Esophagus squamous epithelium (tissue), 5 donors: ENCODE measurements at places on chromosomes 16 and 17. TPM values are rescaled to one million over a fixed set of nuclear protein-coding genes. Genes with fewer than 3 reads are reported as not detected.

- no peak for DNase-seq
Observed at GRCh38 chr16:4347765-4348509, 3.2 kb downstream of the PAM16 start.

GRCh38 chr16:84567286-84567962 is 50.5 kb downstream of the COTL1 start:
- no peak for DNase-seq

DNA sequence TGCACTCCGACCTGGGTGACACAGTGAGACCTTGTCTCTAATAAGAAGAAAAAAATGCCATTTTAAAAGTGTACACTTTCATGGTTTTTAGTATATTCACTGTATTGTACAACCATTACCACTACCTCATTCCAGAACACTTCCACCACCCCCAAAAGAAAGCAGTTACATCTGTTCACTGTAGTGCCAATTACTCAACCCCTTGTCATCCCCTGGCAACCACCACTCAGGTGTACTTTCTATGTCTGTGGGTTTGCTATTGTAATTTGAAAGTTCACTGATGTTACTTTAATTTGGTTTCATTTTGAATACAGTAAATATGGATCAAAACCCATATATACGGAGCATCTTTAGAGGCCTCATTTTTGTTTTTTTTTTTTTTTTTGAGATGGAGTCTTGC is 6.1 kb downstream of the ZG16 start:
- DNase-seq = no peak

Gene SLC25A39
- 118 TPM for total RNA-seq

DNA sequence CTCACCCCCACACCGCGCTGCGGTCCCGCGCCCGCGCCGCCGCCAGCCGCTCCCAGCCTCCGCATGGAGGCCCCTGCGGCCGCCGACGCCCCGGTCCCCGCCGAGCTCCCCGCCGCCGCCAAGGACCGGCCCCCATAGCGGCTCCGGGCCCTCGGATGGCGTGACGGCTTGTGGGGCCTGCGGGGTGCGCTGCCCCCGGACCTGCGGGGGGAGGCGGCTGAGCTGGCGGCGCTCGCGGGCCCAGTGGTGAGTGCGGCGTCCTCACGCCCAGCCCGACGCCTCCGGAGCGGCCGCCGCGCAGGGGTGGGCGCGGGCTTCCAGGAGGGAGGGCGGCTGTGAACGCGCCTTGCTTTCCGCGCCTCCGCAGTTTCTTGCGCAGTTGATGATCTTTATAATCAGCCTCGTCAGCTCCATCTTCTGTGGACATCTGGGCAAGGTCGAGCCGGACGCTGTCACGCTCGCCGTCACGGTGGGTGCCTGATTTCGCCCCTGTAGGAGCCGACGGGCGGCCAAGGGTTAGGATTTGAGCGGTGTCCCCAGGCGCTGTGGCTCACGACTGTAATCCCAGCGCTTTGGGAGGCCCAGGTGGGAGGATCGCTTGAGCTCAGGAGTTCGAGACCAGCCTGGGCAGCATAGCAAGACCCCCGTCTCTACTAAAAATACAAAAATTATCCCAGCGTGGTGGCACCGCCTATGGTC is 46.4 kb downstream of the SLC47A1 start:
- DNase-seq = no peak

Gene CCL17
- 0.64 TPM for total RNA-seq

Gene AATF
- total RNA-seq = 22.4 TPM

- DNase-seq = no peak
Observed at GRCh38 chr17:42112552-42113176, at the start of gene DHX58. Gene DHX58, minus strand, starts transcription at chr17:42112714. Its CDS starts 822 bp downstream, at chr17:42111892.

GRCh38 chr17:3610523-3610922 is 1.3 kb upstream of the TRPV1 start:
- DNase-seq = no peak

- DNase-seq = no peak
Observed at GRCh38 chr16:65515193-65515592, 393.3 kb upstream of the CDH11 start.

DNA sequence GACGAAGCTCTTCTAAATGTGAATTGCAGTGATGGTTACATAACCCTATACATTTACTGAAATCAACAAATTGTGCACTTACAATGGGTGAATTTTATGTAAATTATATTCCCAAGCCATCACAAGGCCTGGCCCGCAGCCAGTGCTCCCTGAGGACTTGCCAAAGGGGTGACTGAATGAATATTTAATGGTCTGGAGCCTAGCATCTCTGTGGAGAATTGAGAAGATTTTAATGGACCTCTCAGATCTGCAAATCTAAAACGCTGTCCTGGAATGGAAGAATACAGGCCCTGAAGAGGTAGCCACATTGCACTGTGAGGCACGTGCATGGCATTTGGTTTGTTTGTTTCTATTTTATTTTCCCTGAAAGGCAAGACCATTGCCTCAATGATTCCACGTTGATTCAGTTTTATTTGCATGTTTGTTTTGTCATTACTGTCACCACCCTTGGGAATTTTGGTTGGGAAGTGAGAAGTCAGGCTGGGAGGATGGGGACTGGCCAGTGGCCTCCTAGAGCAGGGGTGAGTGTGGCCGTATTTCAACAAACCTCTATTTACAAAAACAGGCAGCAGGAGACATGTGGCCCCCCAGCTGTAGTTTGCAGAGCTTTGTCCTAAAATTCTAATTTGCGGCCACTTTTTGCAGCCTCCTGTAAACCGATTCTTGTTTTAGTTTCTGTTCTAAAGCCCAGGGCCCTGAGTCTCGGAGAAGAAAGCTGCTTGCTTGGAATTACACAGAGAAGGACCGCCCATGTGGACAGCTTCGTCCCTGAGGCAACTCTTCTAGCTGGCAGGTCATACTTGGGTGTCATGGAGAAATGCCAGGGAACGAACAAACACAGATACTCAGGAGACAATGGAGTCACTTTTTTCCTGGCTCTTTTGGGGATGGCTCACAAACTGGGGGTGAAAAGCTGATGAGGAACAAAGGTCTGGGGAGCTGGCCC is 40.5 kb upstream of the GCSH start:
- no peak for DNase-seq

- DNase-seq = no peak
Observed at GRCh38 chr17:80948976-80949450, 42.6 kb upstream of the CHMP6 start.

GRCh38 chr17:62786646-62787045 is 21.5 kb downstream of the MARCHF10 start:
- no peak for DNase-seq

GRCh38 chr16:67663151-67663876 is 2.6 kb downstream of the PARD6A start:
- no peak for DNase-seq

GRCh38 chr17:29709866-29710519 is 87.3 kb upstream of the CORO6 start:
- DNase-seq = no peak

Gene ADORA2B
- 34.9 TPM for total RNA-seq

DNA sequence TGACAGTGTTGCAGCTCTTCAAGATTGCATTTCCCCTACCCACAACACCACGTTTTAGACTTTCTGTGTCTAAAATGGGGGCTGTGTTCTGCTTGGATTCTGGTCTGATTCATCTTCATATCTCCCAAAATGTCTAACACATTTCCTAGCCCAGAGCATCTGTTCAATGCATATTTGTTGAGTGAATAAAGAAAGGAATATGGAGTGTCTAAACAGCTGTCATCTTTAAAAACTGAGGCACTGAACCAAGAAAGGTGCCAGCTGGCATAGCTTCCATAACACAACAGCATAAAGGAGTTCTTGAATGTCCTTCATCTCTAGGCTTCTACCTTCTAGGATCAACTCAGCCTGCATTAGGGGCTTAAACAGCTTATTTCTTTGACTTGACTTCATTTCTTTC is 67.4 kb downstream of the CDH11 start:
- DNase-seq = no peak

GRCh38 chr16:11640987-11641817 is 27.1 kb upstream of the SNN start:
- no peak for DNase-seq

DNA sequence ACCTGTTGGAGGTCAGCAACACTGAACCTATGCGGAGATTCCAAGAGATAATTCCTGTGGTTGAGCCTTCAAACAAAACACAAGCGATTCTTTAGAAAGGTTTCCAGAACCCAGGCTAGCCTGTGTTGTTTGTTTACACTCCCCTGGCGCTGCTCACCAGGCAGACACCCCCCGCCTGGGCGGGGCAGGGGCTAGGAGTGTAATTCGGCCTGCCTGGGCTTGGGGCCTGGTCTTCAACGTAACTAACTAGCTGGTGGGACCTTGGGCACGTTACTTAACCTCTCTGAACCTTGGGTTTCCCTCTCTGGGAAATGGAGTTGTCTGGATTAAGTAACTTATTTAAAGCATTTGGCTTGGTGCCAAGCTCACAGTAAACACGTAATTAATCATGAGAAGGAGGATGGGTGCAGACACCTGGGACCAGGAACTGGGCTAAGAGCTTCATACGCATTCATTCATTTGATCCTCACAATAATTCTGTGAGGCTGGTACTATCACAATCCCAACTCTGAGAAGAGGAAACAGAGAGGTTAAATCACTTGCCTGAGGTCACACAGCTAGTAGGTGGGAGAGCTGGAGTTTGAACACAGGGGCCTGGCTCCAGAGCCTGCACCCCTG is 7.6 kb upstream of the ARHGAP27 start:
- no peak for DNase-seq

Gene PRRT2
- total RNA-seq = 1.9 TPM
